ENCODE measurements at places on chromosomes 11 and 22.

- no peak for DNase-seq
Observed at GRCh38 chr11:67280341-67280787, 8.7 kb upstream of the ANKRD13D start.

GRCh38 chr22:38327396-38327795, 10.2 kb upstream of the CSNK1E start:
- no peak for DNase-seq

GRCh38 chr11:15851051-15851498, 505.3 kb downstream of the SOX6 start:
- no peak for DNase-seq

GRCh38 chr22:37010174-37010573, 9.1 kb downstream of the TST start:
- DNase-seq = no peak

DNA sequence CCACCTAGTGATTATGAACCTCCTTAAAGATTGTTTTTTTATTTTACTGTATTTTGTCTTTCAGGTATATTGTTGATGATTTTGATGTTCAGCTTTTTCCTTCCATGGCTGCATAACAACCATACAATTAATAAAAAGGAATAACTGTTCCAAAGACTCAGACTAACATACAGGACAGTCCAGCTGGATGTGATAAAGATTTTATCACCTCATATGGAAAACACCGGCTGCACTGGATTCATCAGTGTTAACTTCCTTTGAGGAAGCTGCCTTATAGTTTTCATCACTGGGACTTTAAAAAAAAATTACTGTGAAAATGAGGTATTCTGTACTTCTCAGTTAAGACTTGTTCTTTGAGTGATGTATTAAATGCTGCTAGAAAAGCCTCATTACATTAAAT, 19.5 kb downstream of the AQP11 start:
- no peak for DNase-seq

GRCh38 chr11:48116437-48117228, 100.0 kb upstream of the OR4B1 start:
- DNase-seq = peak; percentile 23

GRCh38 chr22:19223617-19224016, 45.1 kb upstream of the SLC25A1 start:
- DNase-seq = no peak
